Fibroblast of skin of back (primary cell): ENCODE measurements at places on chromosomes 7 and 10.

GRCh38 chr10:30835146-30835545, 196.5 kb downstream of the ZNF438 start:
- no peak for DNase-seq

DNA sequence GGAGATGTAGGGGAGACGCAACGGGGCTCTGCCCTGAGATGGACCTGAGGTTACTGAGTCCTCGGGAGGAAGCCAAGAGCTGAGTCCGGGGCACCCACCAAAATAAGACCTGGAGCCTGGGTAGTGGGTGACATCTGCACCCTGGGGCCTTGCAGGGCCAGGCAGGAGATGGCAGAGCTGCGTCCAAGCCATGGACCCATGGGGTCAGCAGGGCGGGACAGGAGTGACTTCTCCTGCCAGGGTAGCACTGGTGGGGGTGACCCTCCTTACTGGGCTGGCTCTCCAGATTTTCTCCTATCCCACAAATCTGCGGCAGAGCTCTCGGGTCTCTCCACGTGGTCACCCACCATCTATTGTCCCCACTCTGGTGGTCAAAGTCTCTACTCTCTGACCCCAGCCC, 2.1 kb downstream of the GHRHR start:
- DNase-seq = no peak

- peak; percentile 84 for DNase-seq
Measured at GRCh38 chr7:44639671-44640321, 33.4 kb downstream of the OGDH start.

DNA sequence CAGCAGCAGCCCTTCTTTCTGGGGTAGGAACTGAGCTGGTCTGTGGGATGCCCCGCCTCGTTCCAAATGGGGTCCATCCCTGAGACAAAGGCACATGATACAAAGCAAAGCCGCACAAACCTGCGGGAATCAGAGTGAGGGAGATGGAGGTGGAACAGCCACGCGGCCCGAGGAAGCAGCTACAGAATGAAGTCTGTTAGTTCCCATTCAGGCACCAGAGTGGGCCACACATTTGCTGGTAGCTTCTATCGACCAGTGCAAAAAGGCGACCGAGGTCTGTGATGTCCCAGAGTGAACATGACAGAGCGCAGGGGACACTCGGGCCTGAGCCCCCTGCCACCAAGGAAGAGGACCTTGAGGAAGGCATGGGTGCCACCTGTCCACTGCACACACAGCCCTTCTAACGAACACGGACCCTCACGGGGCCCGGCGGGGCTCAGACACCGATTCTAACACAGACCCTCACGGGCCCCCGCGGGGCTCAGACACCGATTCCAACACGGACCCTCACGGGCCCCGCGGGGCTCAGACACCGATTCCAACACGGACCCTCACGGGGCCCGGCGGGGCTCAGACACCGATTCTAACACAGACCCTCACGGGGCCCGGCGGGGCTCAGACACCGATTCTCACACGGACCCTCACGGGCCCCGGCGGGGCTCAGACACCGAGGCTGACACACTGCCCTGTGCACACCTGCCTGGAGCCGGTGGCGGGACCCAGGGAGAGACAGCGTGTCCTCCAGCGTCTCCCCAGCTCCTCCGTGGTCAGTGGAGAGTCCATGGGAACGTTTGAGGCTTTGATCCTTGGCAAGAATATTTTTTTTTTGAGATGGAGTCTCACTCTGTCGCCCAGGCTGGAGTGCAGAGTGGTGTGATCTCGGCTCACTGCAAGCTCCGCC, 32.8 kb upstream of the FAM20C start:
- no peak for DNase-seq

GRCh38 chr10:17203416-17203815, 1.9 kb upstream of the TRDMT1 start:
- no peak for DNase-seq

DNA sequence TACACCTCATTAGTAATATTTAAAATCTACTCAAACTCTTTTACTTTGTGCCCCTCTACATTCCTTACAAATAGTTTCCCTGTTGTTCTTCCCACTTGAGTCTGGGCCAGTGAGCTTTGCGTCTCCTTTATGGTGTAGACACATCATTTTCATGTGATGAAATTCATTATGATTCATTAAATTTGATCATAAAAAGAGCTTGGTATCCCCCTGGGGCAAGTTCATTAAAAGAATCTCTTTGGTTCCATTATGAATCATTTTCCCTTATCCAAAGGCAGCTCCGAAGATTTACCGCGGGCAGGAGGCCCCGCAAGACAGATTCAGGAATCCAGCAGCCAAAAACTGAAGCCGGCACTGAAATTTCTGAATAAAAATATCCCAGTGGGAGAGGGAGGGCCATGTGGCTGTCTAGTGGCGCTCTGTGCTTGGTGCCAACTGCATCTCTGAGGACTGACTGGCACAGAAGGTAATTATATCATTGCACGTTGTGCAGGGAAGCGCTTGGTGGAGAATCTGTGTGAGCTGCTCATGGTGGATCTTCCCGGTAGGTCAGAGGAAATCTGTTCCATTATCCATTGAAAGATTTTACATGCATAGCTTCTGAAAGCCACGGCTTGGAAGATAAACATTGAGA, 151.4 kb upstream of the PITRM1 start:
- peak; percentile 64 for DNase-seq

DNA sequence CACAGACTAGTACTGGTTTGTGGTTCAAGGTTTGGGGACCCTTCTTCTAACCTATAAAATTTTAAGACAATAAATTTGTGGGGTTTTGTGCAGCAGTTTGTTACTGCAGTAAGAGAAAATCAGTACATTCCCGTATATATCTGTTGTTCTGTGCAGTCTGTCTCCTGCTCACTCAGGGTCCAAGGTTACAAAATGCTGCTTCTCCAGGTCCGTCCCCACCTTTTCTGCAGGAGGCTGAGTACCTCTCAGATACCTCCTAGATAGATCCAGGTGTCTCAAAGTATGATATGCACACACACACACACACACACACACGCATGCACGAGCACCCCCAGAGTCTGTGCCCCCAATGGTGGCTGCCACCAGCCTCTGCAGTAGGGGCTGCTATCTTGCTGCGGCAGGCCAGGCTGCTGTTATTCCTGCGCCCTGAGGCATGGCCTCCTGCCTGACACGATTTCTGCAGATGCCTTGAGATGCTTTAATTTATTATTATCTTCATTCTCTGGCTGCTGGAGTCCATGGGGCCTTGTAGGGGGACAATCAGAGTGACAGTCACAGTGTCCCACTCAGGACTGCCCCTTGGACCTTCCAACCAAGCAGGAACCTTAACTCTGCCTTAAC, 25.2 kb upstream of the ASL start:
- no peak for DNase-seq

DNA sequence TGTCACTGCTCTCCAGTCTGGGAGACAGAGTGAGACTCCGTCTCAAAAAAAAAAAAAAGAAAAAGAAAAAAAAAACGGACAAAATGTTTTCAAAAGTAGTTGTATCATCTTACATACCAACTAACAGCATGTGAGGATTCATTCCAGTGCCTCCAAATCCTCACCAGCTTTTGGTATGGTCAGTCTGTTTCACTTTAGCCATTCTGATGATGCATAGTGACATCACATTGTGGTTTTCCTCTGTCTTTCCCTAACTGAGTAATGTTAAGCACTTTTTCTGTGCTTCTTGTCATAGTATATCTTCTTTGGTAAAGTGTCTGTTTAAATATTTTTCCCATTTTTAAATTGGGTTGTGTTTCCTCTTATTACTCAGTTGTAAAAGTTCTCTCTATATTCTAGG, 251.4 kb upstream of the CTBP2 start:
- DNase-seq = peak; percentile 96

DNA sequence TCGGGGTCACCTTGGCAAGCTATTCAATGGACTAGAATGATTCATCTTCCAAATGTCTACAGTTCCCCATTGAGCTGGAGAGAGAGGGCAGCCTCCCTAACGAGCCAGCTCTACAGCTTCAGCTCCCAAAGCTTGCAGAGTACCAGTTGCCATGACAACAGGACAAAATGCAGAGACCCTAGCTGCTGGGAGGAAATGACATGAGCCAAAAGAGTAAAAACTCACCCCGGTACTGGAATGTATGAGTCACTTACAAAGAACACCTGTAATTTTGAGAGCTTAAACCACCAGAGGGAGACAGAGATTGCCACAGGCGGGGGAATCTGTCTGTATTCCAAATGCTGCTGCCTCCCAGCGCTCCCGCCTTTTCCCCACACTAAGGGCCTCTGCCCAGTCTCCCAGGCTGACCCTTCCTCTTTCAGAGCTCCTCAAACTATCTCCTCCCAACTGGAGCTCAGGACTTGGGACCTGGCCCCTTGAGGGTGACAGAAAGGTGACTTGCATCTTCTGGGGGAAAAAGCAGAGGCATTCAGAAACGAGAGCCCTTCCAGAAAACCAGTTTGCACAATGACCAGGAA, 95.5 kb downstream of the CUL2 start:
- peak; percentile 56 for DNase-seq

GRCh38 chr10:57014758-57015157, 653.7 kb upstream of the ZWINT start:
- no peak for DNase-seq

DNA sequence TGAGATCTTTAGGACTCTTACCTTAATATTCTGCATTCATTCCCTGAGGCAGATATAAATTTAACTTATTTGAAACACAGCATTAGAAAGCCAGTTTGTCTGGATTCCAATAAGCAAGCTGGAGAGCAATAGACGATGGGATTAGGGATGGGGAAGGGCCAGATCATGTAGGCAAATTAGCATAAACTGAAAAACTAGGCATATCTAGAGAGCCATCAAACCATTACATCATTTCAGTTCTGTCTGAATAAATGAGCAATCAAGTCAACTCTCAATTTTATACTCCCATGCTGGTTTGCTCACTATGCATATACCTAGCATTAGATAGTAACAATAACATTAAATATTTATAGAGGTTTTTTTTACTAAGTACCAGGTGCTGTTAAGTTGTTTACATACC, 583.6 kb upstream of the LRRN3 start:
- DNase-seq = no peak

DNA sequence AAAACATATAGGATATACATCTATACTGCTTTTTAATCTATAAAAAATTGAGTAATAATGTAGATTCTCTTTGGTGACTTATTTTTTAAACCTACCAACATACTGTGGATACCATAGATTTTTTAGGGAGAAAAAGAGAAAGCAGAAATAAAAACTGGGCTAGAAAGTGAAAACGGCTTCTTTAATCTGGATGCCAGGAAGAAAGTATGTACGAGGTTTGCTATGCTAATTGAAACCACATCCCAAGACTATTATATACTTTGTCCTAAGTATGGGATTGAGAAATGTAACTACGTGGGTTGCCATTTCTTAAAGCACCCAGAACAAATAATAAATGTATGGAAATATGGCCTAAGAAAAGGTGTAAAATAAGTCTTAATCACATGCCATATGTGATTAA, 129.0 kb upstream of the NFE2L3 start:
- DNase-seq = no peak

DNA sequence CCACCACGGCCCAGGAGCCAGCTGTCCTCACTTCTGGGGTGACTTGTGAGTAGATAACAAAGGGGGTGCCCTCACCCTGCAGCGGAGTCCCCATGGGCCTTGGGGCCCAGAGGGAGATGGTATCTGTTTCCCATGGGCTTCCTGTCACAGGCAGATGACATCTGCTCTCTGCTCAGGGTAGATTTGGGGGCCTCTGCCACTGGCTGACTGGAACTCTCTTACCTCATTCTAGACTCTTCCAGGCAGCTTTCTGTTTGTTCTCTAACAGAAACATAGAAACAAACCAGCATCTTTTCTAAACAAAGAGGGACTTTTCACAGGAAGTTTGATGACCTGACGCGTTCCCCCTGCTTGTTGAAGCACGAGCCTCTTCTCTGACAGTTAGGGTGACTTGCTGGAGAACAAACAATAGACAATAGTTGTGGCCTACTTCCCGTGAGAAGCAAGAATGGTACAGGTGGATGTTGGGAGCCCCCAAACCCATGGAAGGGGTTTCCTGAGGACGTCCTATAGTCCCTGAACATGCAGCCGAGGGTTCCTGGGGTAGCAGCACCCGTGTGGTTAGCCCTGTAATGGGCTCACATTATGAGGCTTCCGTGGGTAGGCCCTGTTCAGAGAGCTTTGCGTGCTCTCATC, 61.6 kb downstream of the GRK5 start:
- no peak for DNase-seq

DNA sequence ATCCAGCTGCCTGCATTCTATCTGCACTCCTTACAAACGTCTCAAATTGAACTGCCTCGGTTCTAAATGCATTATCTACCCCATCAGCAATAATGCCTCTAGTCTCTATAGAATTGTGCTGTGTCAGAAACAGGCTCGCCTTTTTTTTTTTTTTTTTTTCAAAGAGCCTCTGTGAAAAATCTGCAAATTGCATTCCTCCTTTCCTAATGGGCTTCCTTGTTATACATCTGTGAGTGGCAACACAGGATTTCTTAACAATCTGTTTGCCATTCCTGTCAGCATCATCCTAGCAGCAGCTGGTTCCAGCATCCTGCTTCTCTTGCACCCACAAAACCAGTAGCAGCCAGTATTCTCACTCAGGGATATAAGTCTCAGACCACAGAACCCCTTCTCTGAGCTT, 413.5 kb upstream of the SEMA3D start:
- DNase-seq = no peak

- DNase-seq = no peak
Measured at GRCh38 chr10:62657244-62657835, 147.2 kb upstream of the ADO start.

DNA sequence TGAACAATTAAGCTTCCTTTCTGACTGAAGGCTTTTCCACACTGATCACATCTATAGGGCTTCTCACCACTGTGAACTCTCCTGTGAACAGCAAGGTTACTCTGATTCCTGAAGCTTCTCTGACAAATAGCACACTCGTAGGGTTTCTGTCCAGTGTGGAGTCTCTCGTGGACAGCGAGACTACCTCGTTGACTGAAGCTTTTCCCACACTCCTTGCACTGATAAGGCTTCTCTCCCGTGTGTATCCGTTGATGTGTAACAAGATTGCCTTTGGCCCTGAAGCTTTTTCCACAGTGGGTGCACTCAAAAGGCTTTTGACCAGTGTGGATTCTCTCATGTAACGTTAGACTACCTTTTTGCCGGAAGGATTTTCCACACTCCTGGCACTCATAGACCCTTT, 4.4 kb downstream of the ZNF32 start:
- DNase-seq = peak; percentile 14

DNA sequence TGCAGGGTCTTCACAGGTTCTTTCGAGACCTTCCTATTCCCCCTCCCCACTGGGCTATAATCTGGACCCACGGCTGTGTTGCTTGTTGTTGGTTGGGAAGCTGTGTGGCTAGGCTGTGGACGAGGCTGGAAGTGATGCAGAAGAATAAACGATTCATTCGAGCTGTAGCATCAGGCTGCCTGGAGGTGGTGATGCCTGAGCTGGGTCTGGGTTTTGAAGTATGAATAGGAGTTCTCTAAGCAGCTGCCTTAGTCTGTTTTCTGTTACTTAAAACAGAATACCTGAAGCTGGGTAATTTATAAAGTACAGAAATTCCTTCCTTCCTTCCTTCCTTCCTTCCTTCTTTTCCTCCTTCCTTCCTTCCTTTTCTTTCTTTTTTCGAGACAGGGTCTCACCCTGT, 126.5 kb upstream of the ZEB1 start:
- no peak for DNase-seq

- no peak for DNase-seq
Measured at GRCh38 chr7:116968631-116969030, 15.3 kb downstream of the ST7 start.
